ENCODE measurements at places on chromosomes 2 and 18. TPM values are rescaled to one million over a fixed set of nuclear protein-coding genes. Genes with fewer than 3 reads are reported as not detected.

- DNase-seq: peak; percentile 42
Observed at GRCh38 chr18:25595274-25596060, 243.5 kb upstream of the ZNF521 start.

DNA sequence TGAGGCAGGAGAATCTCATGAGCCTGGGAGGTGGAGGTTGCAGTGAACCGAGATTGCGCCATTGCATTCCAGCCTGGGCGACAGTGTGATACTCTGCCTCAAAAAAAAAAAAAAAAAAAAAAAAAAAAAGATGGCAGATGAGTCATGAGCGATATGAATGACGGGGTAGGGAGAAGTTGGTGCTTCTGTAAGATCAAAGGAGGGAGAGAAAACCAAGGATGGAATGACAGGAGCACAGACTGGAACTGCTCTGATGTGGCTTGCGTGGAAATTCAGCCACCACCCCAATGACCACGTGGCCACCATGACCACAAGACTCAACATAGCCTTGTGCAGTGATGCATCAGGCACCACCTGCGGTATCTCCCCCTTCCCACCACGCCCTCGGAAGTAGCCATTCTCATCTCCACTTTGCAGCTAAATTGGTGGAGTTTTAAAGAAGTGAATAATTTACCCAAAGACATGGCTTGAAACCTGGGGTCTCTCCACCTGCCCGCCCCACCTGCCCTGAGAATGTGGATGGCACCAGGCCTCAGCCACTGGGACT lies 96.0 kb downstream of the ACKR3 start:
- no peak for DNase-seq

DNA sequence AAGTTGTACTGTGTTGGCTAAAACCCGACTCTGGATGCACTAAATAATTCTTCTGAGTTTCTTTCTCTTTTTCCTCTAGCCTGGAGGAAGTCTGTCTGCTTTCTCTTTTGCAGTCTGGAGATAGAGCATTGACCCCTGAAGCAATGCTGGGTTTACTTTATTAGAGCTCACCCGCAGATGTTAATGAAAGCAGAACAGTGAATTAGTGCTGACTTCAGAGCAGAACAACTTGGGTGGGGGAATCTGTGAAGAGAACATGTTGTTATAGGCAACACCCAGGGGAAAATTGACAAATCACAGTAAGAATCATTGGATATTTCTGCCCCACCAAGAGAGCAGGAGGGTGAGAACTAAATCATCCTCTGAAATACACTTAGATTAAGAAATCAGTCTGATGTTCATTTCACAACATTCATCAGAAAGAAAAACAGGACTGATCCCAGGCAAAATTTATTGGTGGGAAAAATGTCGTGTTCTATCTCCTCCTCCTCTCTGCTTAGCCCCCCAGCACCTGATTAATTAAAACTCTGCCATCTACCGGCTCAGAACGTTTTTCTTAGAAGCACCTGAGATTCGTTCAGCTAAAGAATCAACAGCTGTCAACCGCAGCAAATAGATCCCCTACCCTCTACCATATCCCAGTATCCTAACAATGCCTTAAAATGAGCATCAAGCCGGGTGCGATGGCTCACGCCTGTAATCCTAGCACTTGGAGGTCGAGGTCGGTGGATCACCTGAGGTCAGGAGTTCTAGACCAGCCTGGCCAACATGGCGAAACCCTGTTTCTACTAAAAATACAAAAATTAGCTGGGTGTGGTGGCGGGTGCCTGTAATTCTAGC lies 165.1 kb downstream of the FMNL2 start:
- DNase-seq: no peak

- peak; percentile 10 for DNase-seq
Observed at GRCh38 chr2:235674812-235675211, 181.0 kb downstream of the AGAP1 start.

- no peak for DNase-seq
Observed at GRCh38 chr2:232519581-232520438, at the start of gene PRSS56. Gene PRSS56 (plus strand): TSS chr2:232520388. CDS start chr2:232520599, 211 bp downstream.

MYO5B gene
- 2.7 TPM for total RNA-seq

HSPD1 gene
- total RNA-seq: 187 TPM

Data from glutamatergic neuron (in vitro differentiated cells).